Lung (tissue), 17 donors: ENCODE measurements at places on chromosomes 7 and 10. TPM values are rescaled to one million over a fixed set of nuclear protein-coding genes. Genes with fewer than 3 reads are reported as not detected.

- DNase-seq, result peak; percentile 24
These were observed 18.1 kb upstream of the LIPK start for GRCh38 chr10:88687853-88688467.

GRCh38 chr7:36763132-36763816 is 39.0 kb upstream of the AOAH start:
- no peak for DNase-seq

- no peak for DNase-seq
These were observed 21.2 kb downstream of the PDE1C start for GRCh38 chr7:32048970-32049491.

DNA sequence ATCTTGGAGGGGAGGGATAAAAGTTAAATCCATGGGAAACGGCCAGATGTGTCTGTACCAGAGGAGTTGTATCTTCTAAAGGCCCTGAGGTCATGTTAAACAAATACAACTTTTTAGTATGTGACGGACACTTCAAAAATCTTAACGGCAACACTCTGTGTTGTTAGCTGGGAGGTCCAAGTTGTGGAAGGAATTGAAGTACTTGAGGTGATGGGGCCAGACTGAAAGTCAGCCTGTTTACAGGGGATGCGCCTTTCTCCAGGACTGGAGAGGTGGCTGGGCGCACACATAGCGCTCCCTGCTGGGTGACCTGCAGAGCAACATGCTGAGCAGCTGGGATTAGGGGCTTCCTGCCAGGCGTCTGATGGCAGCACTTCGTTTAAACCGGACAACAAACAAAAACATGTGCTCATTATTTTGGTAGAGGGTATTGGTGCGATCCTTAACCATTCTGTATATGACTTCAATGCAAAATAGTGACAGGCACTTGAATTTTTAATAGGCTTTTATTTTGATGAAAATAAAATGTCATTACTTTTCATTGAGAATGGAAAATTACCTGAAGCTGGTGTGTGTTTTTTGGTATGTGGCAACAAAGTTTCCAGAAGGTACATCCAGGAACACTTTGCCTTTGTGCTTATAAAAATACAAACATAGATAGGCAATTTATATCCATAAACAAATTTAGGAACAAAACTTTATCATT is 198.2 kb downstream of the MLLT10 start:
- DNase-seq, result peak; percentile 95

GRCh38 chr7:43590862-43591557 is 8.1 kb downstream of the STK17A start:
- no peak for DNase-seq

DNA sequence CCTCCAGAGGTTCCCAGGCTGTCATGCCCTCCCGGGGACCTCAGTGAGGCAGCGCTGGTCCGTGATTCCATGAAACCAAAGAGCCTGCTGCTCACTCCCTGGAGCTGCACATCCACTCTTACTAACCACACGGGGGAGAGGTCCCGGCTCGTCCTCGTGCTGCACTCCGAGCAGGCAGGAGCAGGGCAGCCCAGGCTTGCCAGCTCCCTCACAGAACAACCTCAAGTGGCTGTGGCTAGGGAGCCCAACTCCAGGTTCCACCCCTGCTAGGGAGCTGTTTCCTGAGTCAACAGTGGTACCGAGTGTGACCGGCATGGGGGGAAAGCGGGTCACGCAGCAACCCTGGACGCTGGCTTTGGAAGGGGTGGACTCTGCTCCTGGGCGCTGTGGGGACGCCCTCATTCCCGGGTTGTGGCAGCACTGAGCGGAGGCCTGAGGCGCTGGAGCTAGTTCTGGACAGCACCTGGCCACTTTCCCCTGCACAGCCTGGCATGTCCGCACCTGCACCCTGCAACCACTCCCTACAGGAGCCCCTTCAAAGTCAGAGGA is 27.9 kb upstream of the PPP2R2D start:
- no peak for DNase-seq

DNA sequence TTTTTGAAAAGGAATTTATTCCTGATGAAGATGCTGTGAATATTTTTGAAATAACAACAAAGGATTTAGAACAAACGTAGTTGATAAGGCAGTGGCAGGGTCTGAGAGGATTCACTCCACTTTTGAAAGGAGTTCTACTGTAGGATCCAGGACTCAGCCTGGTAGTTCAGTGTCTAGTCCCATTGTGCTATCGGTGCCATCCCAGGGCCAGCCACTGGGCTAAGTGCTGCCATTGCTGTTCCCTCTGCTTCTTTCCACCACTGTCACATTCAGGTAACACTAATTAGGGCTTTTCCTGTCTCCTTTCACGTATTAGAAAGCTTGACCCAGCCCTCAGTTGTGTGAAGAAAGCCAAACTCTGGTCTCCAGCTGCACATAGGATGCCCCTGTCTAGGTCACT is 177.3 kb downstream of the TEX36 start:
- DNase-seq, result no peak

DNA sequence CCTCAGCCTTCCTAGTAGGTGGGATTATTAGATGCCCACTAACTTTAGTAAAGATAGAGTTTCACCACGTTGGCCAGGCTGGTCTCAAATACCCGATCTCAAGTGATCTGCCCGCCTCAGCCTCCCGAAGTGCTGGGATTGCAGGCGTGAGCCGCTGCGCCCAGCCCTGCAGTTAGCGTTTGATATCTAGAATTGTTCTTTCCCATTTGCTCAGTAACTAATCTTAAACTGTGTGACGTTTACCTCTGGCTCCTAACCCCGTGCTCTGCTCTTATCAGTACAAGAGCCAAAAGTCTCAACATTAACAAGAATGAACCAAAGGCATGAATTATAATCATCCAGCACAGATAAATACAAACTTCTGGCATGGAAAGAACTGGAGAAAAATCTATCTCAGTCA is 47.4 kb downstream of the IGF2BP3 start:
- DNase-seq, result no peak

DNA sequence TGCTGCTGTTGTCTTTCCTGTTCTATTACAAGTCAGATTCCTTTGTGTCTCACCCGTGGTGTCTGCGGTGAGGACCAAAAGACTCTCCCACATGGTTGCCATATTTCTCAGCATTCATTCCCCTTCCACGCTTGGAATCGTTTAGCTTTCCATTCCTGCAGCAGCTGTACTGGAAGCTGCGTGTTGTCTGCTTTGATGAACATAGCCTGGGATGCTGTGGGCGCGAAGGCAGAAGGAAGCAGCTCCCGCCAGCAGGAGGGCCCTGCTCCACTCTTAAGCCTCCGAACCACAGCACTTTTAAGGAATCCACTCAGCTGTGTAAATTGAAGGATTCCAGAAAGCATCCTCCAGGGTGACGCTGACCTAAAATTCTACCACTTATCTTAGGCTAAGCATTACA is 303.6 kb upstream of the PITRM1 start:
- DNase-seq, result no peak

GRCh38 chr7:13165854-13166253 is 478.4 kb downstream of the ARL4A start:
- DNase-seq, result no peak

GRCh38 chr7:124775422-124775821 is 9.8 kb upstream of the GPR37 start:
- DNase-seq, result no peak

Gene SH2B2
- 9.7 TPM for total RNA-seq

Gene LRIT1
- not detected for total RNA-seq

Gene PON3
- 25.5 TPM for total RNA-seq

Gene OPN1SW
- total RNA-seq, result not detected

Gene ZNF736
- total RNA-seq, result 16.2 TPM

Gene LLCFC1
- total RNA-seq, result not detected
